Kidney glomerular epithelial cell (primary cell): ENCODE measurements at places on chromosomes 4 and X.

GRCh38 chrX:97400492-97400891 is 516.8 kb downstream of the RPA4 start:
- no peak for DNase-seq

DNA sequence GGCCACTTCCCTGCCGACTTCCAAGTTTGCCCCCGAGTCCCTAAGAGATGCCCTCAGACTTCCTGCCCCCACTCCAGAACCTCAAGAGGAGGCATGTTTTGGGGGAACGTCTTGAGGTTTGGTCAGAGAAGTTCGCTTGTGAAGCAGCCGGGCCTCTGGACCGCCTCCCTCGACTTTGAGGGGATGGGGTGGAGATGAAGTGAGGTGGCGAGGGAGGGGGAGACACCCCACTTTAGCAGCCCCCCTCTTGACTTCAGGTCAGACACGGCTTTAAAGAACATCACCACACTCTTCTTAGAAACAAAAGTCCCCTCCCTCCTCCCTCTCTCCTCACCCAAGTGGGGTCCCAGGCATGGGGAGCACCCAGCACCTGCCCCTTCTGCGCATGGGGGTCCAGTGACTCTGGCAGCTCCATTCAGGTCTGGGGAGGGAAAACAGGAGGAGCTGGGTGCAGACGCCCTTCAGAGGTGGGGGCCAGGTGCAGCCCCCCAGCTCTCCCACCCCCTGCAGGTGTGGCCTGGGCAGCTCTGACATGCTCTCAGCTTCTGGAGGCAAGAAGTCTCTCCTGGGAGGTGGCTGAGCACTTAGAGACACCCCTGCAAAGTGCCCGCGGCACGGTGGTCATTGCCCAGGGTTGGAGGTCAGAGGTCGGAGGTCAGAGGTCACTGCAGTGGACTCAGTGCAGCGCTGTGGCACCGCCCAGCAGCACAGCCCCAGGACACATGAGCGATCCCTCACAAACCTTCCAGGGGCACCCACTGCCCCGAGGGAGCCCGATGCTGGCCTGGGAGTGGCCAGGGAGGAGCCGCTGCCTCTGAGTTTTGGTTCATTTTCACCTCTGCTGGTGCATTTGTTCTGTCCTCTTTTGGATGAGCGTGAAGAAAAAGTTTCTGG is 108.8 kb downstream of the CPZ start:
- no peak for DNase-seq

GRCh38 chrX:96692454-96692853 is 7.8 kb downstream of the DIAPH2 start:
- no peak for DNase-seq

DNA sequence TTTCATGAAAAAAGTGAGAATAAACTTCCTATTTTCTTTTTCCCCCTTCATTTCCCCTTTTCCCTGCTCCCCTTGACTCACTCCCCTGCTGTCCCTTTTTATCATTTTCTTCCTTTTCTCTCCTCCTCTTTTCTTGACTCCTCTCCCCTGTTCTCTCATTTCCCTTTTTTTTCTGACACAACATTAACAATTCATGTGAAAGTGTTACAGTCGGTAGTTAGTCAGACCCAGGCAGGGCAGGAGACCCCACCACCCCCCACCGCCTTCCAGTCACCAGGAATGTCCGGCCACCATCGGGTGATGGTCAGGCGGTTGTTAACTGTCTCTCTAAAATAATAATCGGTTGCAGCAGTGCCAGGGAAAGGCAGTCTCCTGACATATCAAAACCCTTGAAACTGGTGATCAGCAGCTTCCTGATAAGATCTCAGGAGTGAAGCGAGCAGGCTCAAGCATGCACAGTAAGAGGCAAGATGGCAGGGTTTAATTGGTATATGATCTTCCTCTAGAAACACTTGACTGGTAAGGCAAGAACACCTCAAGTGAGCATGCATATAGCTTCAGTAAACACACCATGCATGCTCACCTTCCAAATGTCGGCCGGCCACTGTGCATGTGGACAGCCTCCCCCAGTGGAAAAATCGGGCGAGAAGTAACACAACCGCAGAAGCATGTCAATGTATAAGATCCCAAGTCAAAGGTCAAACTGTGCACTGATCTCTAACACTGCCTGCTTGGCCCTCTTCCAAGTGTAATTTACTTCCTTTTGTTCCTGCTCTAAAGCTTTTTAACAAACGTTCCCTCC is 191.4 kb downstream of the NDST4 start:
- no peak for DNase-seq

- no peak for DNase-seq
Observed at GRCh38 chr4:891747-892146, 40.4 kb downstream of the GAK start.

DNA sequence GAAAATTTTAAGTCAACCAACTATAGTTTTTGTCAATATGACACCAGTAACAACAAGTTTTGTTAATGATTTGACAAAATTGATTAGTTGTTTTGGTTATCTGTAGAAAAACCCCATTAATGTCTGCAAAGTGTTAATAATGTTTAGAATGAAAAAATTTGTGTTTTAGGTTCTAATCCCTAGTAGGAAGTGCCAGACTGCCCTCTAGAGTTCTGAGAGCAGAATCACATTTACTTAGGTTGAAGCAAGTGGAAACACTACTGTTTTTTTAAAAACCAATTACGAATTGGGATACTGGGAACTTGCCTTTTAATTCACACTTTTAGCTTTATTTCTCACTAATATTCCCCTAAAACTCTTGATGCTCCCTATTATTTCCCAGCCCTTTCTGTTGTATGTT is 101.1 kb upstream of the CYLC1 start:
- DNase-seq, result no peak

DNA sequence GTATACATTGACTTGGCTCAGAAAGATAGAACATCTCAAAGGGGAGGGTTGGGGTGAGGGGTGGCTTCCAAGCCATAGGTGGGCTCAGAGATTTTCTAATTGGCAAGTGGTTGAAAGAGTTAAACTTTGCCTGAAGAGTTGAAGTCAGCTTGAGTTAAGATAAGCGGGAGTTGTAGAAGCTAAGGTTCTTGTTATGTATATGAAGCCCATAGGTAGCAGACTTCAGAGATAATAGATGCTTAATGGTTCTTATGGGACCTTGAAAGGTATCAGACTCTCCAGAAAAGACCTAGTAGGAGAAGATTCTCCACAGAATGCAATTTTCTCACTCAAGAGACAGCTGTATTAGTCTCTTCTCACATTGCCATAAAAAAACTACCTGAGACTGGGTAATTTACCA is 599.1 kb upstream of the CPEB2 start:
- DNase-seq, result no peak

DNA sequence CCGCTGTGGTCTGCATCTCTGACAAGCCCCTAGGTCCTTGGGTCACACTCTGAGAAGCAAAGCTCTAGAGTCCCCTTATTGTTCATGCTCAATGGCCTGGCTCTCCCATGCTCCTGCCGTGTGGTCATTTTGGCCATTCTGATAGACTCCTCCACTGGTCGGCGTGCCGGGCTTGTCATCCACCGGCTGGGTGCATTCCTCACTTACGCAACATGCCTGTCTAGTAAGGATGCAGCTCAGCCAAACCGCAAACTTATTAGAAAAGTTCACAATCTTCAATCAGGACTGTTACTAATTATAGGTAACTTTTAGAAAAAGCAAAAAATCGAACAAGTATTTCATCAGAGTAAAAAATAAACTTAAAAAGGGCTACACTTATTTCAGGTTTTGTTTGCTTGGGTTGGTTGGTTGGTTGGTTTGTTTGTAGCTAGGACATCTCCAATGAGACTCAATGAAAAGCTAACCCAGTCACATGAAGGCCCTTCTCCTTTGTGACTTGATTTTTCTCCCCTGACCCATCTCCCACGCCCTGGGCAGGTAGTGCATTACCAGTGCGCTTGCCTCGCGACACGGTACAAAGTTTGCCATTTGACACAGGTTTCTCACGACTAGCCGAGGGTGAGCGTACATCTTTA is 41.0 kb downstream of the IRF2 start:
- DNase-seq, result no peak

DNA sequence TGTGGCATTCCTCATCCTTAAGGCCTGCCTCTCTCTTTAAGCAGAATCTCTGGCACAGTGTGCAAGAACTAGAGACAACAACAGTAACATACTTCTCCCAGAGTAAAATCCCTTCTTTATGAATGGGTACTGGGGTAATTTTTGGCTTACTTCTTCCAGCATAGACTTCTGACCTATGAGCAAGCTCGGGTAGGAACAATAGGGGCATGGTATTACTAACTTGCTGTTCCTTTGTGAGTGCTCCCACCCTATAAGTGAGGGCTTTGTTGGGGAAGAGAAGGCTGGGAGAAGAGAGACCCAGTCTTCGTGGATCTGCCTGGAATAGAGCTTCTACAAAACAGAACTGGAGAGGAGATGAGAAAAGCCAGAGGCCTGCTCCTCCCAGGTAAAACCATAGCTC is 30.2 kb downstream of the CLDN2 start:
- DNase-seq, result no peak

GRCh38 chr4:149980121-149980682 is 98.0 kb upstream of the DCLK2 start:
- no peak for DNase-seq

DNA sequence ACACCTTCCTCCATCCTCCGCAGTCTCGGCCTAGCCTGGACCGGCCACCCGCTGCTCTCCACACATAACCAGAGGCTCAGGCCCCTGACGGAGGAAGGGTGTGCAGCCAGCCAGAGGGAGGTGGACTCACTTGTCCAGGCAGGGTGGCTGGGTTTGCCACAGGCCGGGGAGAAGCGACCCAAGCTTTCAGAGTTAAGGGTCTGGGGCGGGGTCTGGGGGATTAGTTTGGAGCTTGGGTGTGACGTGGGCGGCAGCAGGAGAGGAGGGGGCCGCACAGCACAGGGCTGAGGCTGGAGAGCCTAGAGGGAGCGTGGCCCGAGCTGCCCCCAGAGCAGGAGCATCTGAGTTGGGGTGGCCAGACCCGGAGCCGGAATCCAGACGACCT is 22.4 kb upstream of the CPLX1 start:
- no peak for DNase-seq

DNA sequence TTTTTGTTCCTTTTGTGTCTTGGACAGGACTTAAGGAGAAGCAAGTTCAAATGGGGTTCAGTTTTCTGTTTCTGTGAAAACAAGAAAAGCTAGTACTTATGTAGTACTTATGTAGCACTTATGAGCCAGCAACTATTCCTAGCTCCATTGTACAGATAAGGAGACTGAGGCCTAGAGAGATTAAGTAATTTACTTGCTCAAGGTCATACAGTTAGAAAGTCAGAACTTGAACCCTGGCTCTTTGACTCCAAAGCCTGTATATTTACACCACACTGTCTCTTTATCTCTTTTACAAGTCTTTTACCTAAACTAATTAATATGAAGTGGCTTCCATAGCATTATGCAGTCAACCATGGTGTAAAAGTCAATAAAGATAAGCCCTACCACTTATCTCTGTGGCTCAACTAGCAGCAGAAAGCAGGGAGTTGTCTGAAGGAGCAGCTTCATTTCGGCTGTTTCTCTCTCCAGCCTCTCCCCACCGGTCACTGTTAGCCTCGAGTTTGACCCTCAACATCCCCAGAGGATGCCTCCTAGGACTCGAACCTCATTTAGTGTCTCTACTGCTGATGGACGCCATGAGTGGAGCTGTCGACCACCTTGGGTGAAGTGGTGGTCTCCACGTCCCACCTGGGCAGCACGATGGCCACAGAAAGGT is 209.9 kb downstream of the SHROOM3 start:
- DNase-seq, result no peak

- DNase-seq, result no peak
Observed at GRCh38 chr4:26557164-26557563, 26.7 kb upstream of the TBC1D19 start.

- no peak for DNase-seq
Observed at GRCh38 chr4:154132406-154132805, 343.5 kb upstream of the SFRP2 start.

DNA sequence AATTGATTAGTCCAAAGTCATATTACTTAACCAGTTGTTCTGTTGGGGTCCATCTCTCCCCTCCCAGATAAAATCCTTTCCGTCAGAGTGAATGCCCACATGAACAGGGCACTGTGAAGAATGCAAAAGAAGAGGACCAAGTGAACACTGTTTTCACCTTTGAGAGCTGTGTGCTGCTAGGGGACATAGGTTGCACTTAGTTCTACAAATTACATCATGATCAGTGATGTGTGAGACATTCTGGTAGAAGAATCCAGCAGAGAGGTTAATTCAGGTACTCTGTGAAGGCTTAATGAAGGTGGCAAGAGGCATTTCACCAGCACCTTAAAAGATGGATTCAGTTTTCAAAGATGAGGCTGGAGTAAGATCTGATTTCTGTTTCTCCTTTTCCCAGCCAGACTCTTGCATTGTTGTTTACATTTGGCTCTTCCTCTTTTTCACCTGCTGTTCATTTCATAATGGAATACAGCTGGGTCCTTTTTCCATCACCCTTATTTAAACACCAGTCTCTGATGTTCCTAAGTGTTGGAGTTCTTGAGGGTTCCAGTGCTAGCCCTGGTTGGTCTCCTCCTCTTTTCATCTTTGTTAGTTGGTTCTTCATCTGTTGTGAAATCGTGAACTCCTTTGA is 10.9 kb downstream of the GAB1 start:
- DNase-seq, result no peak

- peak; percentile 13 for DNase-seq
Observed at GRCh38 chr4:8410641-8411271, 29.8 kb downstream of the ACOX3 start.

- DNase-seq, result no peak
Observed at GRCh38 chrX:111481896-111482295, 29.5 kb upstream of the SERTM2 start.

GRCh38 chr4:76201276-76201675 is 12.3 kb downstream of the SCARB2 start:
- no peak for DNase-seq

DNA sequence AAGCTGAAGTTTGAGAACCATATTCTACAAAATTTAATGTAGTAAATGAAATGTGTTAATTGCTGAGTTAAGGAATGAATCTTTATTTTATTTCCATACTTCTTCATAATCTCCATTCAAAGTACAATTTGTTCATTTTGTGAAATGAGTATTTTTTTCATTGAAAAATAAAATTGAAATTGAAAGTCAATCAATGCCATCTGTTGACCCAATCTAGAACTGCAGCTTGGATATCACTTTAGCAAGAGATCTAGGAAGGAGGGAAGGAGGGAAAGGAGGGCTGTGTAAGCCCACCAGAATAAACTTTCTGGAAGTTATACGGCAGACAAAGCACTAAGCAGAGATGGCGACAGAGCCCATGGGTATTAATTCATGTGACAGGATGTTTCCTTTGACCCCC is 128.4 kb downstream of the ZMAT1 start:
- DNase-seq, result no peak

DNA sequence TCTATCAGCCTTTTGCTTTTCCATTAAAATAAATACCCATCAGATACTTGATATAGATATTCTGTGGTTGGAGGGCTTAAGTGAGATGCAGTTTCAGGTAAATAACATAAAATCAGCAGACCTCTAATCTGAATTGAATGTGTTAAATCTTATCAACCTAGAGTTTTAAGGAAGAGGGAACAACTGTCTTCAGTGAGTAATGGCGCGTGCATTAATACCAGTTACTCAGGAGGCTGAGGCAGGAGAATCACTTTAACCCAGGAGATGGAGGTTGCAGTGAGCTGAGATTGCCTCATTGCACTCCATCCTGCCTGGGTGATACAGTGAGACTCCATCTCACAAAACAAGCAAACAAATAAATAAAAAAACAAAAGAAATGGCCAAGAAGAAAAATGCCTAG is 54.3 kb downstream of the FAT4 start:
- no peak for DNase-seq

GRCh38 chr4:99052902-99053301 is 35.7 kb downstream of the ADH5 start:
- no peak for DNase-seq

- DNase-seq, result no peak
Observed at GRCh38 chr4:181443021-181443420, 800.2 kb upstream of the TENM3 start.
